ENCODE measurements at places on chromosomes 2 and 18.
A peak's percentile ranks its signal among the peaks of the same experiment; 100 is the strongest.

- no peak for DNase-seq
Measured at GRCh38 chr2:224157655-224158054, 118.6 kb upstream of the SERPINE2 start.

DNA sequence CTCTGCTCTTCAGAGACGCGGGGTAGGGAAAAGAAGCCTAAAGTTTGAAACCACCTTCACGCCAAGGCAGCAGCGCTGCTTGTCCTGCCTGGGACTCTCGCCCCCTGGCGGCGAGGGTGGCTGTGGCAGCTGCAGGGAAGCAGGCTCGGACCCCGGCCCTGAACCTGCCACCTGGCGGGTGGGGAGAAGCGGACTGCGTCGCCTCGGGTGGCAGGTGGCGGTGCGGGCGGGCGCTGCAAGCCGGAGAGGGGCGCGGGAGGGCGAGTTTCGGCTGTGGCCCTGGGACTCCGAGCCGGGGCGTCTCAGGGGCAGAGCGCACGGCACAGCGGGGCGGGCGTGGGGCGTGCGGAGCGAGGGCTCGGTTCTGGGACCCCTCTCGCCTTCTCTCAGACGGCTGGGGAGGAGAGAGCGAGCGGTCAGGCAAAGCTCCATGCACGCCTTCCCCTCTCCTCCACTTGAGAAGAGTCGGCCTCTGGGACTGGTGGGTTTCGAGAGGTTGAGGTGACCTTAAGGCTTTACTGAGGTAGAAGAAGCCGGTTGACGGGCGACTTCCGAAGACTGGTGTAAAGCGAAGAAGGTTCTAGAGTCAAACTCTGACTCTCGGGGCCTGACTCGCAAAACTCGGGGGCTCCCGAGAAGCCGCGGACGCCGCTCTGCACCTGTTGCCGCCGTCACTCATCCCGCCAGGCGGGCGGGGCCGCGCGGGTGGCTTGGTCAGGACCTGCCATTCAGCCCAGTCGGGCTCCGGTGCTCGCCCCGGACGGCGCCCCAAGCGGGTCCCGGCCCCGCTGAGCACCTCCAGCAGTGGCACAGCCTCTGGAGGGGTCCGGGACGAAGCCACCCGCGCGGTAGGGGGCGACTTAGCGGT, 1.1 kb upstream of the BOLL start:
- DNase-seq: peak; percentile 72

DNA sequence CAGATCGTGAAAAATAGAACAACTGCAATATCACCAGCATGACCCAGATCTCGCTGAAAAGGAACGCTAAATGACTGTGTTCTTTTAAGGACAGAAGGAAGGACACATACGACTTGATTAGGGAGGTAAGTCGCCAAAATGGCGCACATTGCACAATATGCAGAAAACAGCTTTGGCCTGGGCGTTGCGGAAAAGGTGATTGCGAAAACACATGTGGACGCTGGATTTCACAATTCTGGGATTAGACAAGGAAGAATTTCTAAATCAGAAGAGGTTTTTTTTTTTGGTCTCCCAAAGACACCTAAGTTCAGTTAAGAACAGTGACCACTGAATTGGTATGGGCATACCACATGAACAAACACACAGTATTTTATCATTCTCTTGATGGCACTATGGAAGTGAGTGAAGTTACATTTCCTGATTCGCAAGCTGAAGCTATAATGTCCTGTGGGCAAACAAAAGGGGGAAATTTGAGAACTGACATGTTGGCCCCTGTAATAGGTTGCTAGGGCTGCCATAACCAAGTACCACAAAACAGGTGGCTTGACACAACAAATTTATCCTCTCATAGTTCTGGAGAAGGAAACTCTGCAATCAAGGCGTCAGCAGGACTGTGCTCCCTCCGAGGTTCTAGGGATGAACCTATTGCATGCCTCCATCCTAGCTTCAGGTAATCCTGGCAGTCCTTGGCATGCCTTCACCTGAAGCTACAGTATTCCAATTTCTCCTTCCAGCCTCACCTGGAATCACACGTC, 25.8 kb upstream of the ERICH2 start:
- no peak for DNase-seq

GRCh38 chr2:112622528-112622849, 23.2 kb upstream of the SLC20A1 start:
- DNase-seq: no peak

GRCh38 chr18:8706791-8707555, 1.6 kb downstream of the MTCL1 start:
- DNase-seq: no peak

GRCh38 chr2:112050316-112050715, 4.8 kb upstream of the TMEM87B start:
- DNase-seq: no peak

GRCh38 chr18:44817831-44818473, 137.3 kb downstream of the SETBP1 start:
- DNase-seq: no peak

GRCh38 chr2:232505856-232506255, 14.3 kb upstream of the PRSS56 start:
- no peak for DNase-seq
